ENCODE measurements at places on chromosomes 3 and 15. TPM values are rescaled to one million over a fixed set of nuclear protein-coding genes. Genes with fewer than 3 reads are reported as not detected.

- DNase-seq, result no peak
These were observed 40.6 kb upstream of the POLR2M start for GRCh38 chr15:57665939-57666338.

DNA sequence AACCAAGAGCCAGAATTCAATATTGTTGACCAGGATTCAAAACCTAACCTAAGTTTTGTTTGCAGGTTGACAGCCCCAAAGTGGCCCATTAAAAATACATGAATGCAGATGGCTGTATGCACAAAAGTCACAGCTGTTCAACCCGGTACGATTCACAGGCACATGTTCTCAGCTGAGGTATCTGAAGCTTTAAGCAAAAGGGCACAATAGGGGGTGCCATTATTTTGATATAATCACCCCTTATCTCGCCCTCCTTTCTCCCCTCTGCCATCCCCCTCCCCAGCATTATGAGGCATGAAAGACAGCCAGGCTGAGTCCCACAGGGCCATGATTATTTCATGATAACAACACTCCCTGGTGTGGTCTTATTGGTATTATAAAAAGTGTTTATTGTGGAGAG lies 264.9 kb downstream of the EBLN2 start:
- no peak for DNase-seq

- DNase-seq, result no peak
These were observed 208.8 kb upstream of the CTDSPL start for GRCh38 chr3:37652851-37653250.

GRCh38 chr3:48408823-48409281 lies 21.0 kb downstream of the PLXNB1 start:
- DNase-seq, result no peak

The ADCY5 gene
- total RNA-seq, result 0.16 TPM

DNA sequence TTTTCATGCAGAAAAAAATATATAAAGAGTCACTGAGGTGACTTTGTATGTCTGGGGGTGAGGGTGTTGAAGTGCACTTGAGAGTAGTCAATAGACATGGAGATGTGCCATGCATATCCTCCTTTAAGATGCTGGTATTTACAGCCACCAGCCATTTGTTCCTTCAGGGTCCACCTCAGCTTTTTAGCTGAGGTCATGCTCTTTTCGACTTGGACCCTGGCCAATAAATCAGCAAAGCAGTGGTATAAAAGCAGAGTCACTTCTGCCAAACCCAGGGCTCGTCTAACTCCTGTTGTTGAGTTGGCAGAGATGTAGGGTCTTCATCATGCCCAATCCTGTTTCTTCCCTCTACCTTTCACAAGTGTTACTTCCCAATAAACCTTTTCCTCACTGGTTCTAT lies 75.1 kb upstream of the OSTN start:
- no peak for DNase-seq

DNA sequence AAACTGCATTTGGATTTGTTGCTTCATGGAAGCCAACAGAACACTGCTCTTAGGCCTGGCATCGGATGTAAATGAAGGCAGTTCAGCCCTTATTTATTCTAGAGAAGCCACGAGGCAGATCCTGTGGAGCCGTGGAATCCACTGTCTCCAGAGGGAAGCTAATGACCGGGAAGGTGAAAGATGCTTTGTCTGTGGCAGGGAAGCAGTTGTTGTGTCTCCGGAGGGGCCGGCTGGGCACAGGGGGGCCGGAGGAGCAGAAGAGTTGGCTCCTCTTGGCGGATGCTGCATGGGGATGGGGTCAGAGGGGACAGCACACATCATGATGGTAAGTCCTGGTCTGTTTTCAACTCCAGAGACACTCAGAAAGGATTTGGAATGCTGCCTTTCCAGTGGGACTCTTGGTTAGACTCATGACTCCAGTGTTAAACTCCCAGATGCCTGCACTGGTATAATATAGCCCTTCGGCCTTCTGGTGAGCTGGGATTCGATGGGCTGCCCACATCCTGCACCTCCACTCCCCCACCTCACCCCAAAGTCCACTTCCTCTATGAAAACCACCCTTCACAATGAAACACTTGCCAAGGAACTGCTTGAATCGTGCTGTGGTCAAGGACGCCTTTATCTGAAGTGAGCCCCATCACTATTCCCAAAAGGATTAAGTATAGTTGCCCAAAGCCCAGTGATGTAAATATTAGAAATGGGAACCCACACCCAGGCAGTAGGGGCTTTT lies 33.6 kb downstream of the TPM1 start:
- DNase-seq, result no peak

The CLDND1 gene
- 213 TPM for total RNA-seq

The NECTIN3 gene
- 72.7 TPM for total RNA-seq

- no peak for DNase-seq
These were observed 45.9 kb downstream of the NIPA2 start for GRCh38 chr15:22884344-22884743.

DNA sequence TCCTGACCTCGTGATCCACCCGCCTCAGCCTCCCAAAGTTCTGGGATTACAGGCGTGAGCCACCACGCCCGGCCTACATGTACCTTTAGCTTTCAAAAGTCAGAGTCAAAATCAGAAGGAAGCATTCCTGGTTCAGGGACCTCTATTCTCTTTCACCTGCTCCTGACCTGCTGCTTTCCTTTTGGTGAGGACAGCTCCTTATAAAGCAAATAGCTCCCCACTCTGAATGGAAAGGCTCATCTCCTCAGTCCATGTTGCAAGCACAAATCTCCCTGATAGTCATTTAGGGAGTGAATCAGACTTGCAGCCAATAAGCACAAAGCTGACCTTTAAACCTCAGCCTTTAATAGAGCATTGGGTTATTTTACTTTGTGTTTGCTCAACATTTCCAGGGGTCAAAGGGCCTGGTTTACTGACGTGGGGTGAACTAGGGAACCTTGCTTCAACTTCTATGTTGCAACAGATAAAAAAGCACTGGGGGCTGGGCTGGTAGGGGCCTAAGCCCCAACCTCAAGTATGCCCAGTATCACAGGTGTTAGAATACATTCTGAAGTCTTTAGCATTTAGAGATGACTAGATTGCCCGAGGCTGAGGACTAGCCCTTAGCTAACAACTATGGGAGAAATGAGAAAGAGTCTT lies 43.1 kb downstream of the THRB start:
- DNase-seq, result no peak

GRCh38 chr3:143358793-143359491 lies 239.4 kb downstream of the CHST2 start:
- DNase-seq, result no peak

DNA sequence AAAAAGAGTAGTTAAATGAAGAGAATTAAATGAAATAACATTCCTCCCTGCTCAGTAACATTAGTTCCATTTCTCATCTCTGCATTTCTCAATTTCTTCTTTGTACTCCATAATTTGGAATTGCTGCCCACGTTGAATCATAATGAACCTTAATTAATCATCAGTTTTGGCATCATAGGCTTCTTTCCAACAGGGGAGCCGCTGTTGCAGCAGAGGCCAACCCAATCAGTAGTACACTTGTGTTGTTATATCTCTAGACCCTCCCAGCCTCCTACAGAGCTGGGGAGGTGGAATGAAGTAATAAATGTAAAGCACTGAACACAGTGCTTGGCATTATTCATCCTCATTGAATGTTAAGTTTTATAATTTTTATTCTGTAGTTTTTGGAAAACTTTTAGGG lies 240.7 kb downstream of the CHST2 start:
- DNase-seq, result no peak
